ENCODE measurements at places on chromosomes 12 and 14.

- no peak for DNase-seq
These were observed 68.6 kb downstream of the TMEM30B start for GRCh38 chr14:61212546-61212945.

- no peak for DNase-seq
These were observed 279.4 kb downstream of the FOXN3 start for GRCh38 chr14:89137526-89138163.

- DNase-seq = no peak
These were observed 1.8 kb upstream of the LRFN5 start for GRCh38 chr14:41604721-41605531.

DNA sequence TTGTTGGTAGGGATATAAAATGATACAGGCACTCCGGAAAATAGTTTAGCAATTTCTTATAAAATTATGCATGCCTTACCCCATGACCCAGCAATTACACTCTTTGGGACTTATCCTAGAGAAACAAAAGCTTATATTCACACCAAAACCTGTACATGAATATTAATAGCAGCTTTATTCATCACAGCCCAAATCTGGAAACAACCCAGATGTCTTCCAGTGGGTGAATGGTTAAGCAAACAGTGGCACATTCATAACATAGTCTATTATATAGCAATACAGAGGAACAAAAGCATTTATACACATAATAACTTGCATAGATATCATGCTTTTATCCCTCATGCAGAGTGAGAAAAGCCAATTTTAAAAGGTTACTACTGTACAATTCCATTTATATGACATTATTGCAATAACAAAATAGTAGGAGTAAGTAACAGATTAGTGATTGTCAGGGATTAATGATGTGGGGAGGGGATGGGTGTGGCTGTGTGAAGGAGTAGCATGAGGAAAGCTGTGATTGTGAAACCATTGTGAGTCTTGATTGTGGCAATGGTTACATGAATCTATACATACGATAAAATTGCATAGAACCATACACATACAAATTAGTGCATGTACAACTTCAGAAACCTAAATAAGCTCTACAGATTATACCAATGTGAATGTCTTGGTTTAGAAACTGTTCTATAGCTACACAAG, 363.1 kb upstream of the OR4E1 start:
- no peak for DNase-seq

- DNase-seq = no peak
These were observed 47.2 kb downstream of the RFX4 start for GRCh38 chr12:106629797-106630659.

DNA sequence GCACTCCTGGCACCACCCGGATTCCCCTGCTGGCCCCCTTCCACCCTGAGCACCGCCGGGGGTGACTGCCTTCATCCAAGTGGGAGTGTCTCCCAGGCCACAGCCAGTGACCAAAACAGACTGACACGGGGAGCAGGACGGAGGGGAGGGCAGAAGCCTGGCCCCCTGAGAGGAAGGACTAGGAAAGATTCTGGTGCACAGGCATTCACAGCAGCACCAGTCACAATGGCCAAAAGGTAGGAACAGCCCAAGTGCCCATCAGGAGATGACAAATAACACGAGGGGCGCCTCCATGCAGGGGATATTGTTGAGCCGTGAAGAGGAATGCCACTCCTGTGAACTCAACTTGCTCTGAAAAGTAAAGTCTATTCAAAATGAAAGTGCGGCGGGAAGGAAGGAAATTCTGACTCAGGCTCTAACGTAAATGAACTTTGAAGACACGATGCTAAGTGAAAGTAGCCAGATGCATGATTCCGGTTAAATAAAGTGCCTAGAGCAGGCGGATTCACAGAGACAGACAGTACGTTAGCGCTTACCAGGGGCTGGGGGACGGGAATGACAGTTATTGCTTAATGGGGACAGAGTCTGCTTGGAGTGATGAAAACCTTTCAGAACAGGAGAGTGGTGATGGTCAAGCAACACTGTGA, 146.1 kb upstream of the NCOR2 start:
- DNase-seq = peak; percentile 66

DNA sequence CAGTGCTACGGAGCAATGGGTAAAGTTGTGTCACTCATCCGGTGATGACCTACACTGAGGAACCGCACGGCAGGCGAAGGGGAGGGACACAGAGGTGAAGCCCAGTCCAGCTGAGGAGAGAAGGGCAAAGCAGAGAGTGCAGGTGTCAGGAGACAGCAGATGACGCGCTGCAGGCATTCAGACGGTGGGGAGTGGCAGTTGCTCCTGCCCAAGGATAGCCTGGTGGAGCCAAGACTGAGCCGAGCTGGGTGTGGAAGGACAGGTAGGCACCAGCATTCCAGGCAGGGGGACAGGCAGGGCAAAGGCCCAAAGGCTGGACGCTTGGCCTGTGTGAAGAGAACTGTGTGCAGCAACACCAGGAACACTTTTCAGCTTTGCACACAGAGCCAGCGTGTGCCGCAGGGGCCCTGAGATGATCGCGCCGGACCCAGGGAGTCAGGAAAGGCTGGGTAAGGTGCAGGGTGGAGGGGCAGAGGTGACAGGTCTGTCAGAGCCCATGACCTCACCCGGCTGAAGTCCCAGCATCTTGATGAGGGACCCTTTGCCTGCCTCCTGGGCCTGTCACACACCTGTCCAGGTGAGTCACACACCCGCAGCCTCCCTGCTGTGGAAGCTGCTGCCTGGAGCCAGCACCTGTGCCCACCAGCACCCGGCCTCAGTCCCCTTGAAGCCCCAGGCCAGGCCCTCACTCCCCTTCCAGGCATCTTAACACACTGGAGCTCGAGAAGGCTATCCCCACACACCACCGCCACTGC, 48.4 kb downstream of the TSPAN11 start:
- DNase-seq = no peak

GRCh38 chr14:89757313-89757939, 197.1 kb downstream of the EFCAB11 start:
- DNase-seq = no peak

DNA sequence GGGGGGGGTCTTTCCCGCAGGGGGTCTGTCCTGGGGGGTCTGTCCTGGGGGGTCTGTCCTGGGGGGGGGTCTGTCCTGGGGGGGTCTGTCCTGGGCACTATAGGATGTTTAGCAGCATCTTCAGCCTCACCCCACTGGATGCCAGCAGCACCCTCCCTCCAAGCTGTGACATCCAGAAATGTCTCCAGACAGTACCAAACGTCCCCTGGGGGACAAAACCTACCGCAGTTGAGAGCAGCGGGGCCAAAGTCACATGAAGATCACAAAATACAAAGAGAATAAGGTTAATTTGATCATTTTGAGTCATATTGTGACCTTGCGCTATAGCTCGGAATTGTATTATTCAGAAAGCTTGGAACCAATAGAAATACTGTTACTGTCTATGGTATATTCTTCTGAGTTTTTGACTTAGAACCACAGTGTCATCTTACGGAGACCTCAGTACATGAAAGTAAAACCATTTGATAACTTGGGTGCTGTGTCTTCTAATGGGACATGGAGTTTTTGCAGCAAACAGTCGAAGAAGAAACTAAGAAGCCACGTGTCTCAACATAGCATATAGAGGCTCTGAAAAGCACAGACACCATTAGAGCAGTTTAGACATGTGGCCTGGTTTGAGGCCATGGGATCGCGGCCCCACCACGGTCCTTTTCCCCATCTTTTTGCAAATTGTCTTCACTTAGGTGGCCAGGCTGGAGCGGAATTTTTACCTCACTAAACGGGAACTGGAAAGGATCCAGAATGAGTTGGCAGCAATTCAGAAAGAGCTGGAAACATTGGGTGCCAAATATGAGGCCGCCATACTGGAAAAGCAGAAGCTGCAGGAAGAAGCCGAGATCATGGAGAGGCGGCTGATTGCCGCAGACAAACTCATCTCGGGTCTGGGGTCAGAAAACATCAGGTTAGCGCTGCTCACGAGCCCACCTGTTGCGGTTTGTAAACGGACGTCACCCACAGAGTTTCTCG, 59.9 kb downstream of the CCDC92 start:
- DNase-seq = no peak

DNA sequence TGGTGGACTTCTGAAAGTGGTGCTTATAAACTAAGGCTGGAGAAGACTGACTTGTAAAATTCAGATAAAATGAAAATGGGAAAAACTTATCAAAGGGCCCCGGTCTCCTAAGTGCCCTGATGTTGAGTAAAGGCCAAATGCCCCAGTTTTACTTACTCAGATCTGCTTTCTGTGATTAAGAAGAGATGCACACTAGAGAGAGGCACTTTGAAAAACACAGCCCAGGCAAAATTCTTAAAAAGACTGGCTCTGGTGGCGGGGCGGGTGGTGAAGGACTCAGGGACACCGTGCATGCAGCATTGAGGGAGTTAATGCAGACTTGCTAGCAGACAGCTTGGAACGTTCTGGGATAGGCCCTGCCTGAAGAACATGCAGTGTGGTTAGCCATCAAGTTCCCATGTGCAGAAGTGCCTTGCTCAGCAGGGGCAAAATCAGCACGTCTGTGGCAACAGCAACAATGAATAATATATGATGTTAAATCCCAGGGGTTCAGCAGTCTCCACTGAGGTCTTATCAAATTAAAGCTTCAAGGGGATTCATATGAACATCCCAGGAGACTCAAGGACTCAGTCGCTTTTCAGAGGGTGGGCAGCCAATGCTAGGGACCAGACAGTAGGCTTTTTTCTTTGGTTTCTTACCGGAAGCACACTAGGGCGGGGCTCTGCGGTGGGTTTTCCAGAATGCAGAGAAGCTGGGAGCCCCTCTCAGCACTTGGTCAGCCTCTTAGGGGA, 105.0 kb downstream of the DAD1 start:
- peak; percentile 37 for DNase-seq

Data from CD4-positive, alpha-beta T cell treated with Interleukin-17A for 4 hours (primary cell).